Left ventricle myocardium inferior (tissue), 1 donor: ENCODE measurements at places on chromosomes 11 and 22. TPM values are rescaled to one million over a fixed set of nuclear protein-coding genes. Genes with fewer than 3 reads are reported as not detected.
A peak's percentile ranks its signal among the peaks of the same experiment; 100 is the strongest.

DNA sequence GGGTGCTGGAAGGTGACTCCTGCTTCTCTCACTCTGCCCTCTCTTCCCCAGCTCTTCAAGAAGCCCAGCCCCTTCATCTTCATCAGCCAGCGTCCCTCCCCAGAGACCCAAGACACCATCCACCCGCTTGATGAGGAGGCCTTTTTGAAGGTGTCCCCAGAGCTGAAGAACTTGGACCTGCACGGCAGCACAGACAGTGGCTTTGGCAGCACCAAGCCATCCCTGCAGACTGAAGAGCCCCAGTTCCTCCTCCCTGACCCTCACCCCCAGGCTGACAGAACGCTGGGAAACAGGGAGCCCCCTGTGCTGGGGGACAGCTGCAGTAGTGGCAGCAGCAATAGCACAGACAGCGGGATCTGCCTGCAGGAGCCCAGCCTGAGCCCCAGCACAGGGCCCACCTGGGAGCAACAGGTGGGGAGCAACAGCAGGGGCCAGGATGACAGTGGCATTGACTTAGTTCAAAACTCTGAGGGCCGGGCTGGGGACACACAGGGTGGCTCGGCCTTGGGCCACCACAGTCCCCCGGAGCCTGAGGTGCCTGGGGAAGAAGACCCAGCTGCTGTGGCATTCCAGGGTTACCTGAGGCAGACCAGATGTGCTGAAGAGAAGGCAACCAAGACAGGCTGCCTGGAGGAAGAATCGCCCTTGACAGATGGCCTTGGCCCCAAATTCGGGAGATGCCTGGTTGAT is 12.6 kb downstream of the IL10RA start:
- H3K36me3 ChIP-seq, result no peaks in the 10 kb centered on the region
- peaks cover 12% of the 10 kb centered on the region for H3K27me3 ChIP-seq
- no peak overlapping the region for H3K4me3 ChIP-seq
- H3K27ac ChIP-seq, result no peak overlapping the region

The TP53AIP1 gene
- total RNA-seq, result not detected

- peaks cover 8% of the 10 kb centered on the region for H3K36me3 ChIP-seq
- no peak overlapping the region for H3K27ac ChIP-seq
- H3K27me3 ChIP-seq, result no peaks in the 10 kb centered on the region
- H3K4me1 ChIP-seq, result peaks cover 49% of the 10 kb centered on the region
- DNase-seq, result no peak
Observed at GRCh38 chr22:28139516-28139915, 220.5 kb upstream of the PITPNB start.

DNA sequence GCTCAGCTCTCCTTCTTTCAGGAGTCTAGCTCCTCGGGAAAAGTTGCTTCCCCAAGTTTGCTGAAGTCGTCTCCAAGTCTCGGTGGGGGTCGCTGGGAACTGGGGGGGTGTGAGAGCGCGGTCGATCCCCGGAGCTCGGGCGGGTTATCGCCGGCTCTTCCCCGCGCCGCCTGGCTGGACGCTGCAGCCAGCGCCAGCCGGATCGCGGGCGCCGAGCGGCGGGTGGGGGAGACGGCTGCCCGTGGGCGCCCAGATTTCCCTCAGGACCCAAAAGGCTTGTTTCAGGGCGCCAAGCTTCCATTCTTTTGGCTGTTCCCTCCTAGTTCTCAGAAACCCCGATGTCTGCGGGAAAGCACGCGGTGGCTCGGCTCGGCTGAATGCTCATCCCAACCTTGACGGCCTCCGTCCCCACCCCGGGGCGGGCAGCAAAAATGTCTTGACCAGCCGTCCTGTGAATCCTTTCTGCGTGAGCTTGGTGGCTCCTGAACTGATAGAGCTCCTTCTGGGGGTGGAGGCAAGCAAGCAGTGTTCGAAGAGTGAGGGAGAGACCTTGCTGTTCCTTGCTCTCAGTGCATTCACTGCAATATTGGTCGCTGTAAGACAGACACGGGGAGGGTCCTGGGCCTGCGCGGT is 1.7 kb downstream of the ZBTB16 start:
- H3K27me3 ChIP-seq, result no peaks in the 10 kb centered on the region
- H3K4me3 ChIP-seq, result peak overlapping the region; percentile 100
- H3K4me1 ChIP-seq, result peaks cover 96% of the 10 kb centered on the region

- no peaks in the 10 kb centered on the region for H3K36me3 ChIP-seq
- H3K4me1 ChIP-seq, result peaks cover 20% of the 10 kb centered on the region
- peak overlapping the region; percentile 83 for H3K27ac ChIP-seq
- peak overlapping the region; percentile 82 for H3K4me3 ChIP-seq
Observed at GRCh38 chr11:68002938-68003845, 705 bp downstream of the UNC93B1 start.

The RBFOX2 gene
- total RNA-seq, result 75.4 TPM

The PGA4 gene
- total RNA-seq, result 1.3 TPM

The ROBO4 gene
- 20.7 TPM for total RNA-seq

The KRTAP5-1 gene
- not detected for total RNA-seq

- H3K4me3 ChIP-seq, result peak overlapping the region; percentile 52
- no peak overlapping the region for H3K27ac ChIP-seq
- no peak for DNase-seq
- no peaks in the 10 kb centered on the region for H3K36me3 ChIP-seq
- H3K27me3 ChIP-seq, result peaks cover 15% of the 10 kb centered on the region
Observed at GRCh38 chr11:129313541-129314297, 61.9 kb upstream of the BARX2 start.

DNA sequence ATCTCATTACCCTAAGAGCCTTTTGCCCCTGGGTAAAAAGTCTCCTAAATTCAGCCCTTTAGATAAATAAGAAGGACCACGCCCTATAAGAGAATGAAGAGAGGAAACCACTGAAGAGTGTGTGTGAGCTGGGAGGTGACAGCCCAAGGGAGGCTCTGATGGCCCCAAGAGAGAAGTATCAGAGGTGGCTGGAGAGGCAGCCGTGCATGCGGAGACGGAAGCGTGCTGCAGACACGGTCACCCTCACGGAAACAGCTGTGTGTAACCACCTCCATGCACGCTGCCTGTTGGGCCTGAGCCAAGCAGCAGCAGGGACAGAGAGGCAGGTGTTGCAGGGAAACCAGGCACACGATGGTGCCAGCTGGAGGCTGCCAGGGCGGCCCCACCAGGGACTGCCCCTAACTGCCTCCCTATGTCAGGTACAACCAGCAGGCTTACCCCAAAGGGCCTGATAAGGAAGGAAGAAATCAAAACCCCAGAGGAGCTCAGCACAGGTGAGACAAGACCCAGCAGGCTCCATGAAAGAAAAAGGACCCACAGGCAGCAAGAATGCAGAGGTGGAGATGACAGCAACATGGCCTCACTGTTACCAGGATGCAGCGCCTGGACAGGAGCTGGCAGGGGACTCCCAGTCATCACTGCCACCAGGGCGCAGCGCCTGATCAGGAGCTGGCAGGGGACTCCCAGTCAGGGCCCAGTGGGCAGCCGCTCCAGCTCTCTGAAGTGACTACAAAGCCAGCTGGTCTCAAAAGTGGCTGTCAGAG is 7.8 kb downstream of the LARGE2 start:
- peaks cover 11% of the 10 kb centered on the region for H3K27me3 ChIP-seq
- H3K4me3 ChIP-seq, result no peak overlapping the region
- DNase-seq, result peak; percentile 62
- peaks cover 40% of the 10 kb centered on the region for H3K36me3 ChIP-seq

- H3K27ac ChIP-seq, result no peak overlapping the region
- H3K27me3 ChIP-seq, result peaks cover 68% of the 10 kb centered on the region
- DNase-seq, result no peak
- peaks cover 6% of the 10 kb centered on the region for H3K4me1 ChIP-seq
Observed at GRCh38 chr11:1603629-1604028, 4.6 kb downstream of the KRTAP5-3 start.

GRCh38 chr11:73189723-73190556 is 28.1 kb upstream of the P2RY2 start:
- H3K27ac ChIP-seq, result no peak overlapping the region
- no peaks in the 10 kb centered on the region for H3K36me3 ChIP-seq
- H3K4me3 ChIP-seq, result no peak overlapping the region
- no peaks in the 10 kb centered on the region for H3K27me3 ChIP-seq

- H3K4me1 ChIP-seq, result peaks cover 28% of the 10 kb centered on the region
- H3K27ac ChIP-seq, result peak overlapping the region; percentile 77
- no peaks in the 10 kb centered on the region for H3K36me3 ChIP-seq
- no peak overlapping the region for H3K4me3 ChIP-seq
- peaks cover 90% of the 10 kb centered on the region for H3K27me3 ChIP-seq
Observed at GRCh38 chr22:27213294-27213693, 555.9 kb downstream of the MIAT start.

- H3K27ac ChIP-seq, result no peak overlapping the region
- no peaks in the 10 kb centered on the region for H3K36me3 ChIP-seq
- no peak for DNase-seq
Observed at GRCh38 chr11:77568306-77568705, 21.4 kb upstream of the AQP11 start.

The ATG16L2 gene
- total RNA-seq, result 14.4 TPM

GRCh38 chr22:19525666-19526065 is 1.5 kb upstream of the CLDN5 start:
- H3K36me3 ChIP-seq, result no peaks in the 10 kb centered on the region
- H3K27ac ChIP-seq, result peak overlapping the region; percentile 95
- H3K27me3 ChIP-seq, result peaks cover 35% of the 10 kb centered on the region
- peaks cover 67% of the 10 kb centered on the region for H3K4me1 ChIP-seq

The RAB38 gene
- 0.44 TPM for total RNA-seq

GRCh38 chr11:113540416-113541330 is 65.5 kb upstream of the DRD2 start:
- H3K27ac ChIP-seq, result no peak overlapping the region
- H3K36me3 ChIP-seq, result no peaks in the 10 kb centered on the region
- DNase-seq, result no peak
- H3K4me3 ChIP-seq, result no peak overlapping the region
- H3K4me1 ChIP-seq, result no peaks in the 10 kb centered on the region

GRCh38 chr11:116866804-116867455 is 29.5 kb upstream of the APOA1 start:
- H3K4me1 ChIP-seq, result peaks cover 72% of the 10 kb centered on the region
- no peaks in the 10 kb centered on the region for H3K27me3 ChIP-seq
- H3K27ac ChIP-seq, result peak overlapping the region; percentile 59
- no peak overlapping the region for H3K4me3 ChIP-seq
- DNase-seq, result no peak

- peaks cover 1% of the 10 kb centered on the region for H3K36me3 ChIP-seq
- peak overlapping the region; percentile 54 for H3K27ac ChIP-seq
- no peaks in the 10 kb centered on the region for H3K27me3 ChIP-seq
- H3K4me1 ChIP-seq, result peaks cover 61% of the 10 kb centered on the region
- peak overlapping the region; percentile 14 for H3K4me3 ChIP-seq
Observed at GRCh38 chr11:61912530-61912898, 4.9 kb downstream of the RAB3IL1 start.

The TMEM184B gene
- 50.6 TPM for total RNA-seq
